Stimulated activated CD4-positive, alpha-beta T cell treated with anti-CD3 and anti-CD28 coated beads, Interleukin-2, amount 100 ng/mL, for 48 hours (primary cell): ENCODE measurements at places on chromosomes 1 and 21.

DNA sequence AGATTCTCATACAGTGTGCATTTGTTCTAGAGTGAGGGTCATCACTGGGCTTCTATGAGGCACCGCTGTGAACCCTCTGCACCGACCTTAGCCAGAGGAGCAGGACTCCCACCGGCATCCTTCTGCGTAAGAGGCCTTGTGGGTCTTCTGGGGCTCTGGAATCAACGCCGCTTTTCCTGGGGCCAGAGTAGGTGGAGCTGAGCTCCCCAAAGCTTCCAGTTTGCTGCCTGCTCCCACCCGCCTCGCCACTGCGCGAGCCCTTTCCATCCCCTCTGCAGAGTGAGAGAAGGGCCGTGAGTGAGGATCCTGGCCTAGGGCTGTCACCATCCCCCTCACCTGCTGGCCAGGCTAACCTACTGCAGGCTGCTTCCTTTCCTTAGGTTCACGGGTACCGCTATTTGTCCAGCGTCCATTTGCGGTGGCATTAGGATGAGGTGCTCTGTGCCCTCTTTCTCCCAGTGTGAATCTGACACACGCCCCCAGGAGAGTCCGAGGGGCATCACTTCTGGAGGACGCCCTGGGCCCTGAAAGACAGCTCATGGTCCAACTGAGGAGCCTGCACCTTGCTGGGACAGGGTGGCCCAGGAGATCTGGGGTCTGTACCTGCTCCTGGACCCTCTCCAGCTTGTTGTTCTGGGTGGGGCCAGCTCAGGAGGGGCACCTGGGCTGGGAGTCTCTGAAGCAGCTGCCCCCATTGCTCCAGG lies 36.2 kb downstream of the UMODL1 start:
- DNase-seq: no peak

DNA sequence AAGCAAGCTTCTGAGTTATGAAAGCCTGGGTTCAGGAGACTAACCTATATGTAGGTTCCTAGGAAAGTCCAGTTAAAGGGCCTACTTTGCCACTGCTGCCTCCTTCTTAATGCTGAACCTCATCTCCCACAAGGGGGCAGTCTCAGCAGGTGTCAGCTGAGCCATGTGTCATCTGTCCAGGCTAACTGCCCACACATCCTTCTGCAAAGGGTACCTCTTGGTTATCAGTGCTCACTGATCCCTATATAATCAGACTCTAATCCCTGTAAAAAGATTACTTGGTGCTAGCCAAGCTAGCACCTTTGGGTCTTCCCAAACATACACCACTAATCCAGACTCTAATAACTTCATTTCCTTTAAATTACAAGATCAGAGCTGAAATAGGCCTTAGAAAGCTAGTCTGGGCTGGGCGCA lies 9.0 kb downstream of the PRDX1 start:
- DNase-seq: peak; percentile 60

GRCh38 chr1:149977345-149977744 lies 33.2 kb downstream of the OTUD7B start:
- no peak for DNase-seq

GRCh38 chr1:27526569-27527222 lies 36.7 kb upstream of the WASF2 start:
- no peak for DNase-seq

DNA sequence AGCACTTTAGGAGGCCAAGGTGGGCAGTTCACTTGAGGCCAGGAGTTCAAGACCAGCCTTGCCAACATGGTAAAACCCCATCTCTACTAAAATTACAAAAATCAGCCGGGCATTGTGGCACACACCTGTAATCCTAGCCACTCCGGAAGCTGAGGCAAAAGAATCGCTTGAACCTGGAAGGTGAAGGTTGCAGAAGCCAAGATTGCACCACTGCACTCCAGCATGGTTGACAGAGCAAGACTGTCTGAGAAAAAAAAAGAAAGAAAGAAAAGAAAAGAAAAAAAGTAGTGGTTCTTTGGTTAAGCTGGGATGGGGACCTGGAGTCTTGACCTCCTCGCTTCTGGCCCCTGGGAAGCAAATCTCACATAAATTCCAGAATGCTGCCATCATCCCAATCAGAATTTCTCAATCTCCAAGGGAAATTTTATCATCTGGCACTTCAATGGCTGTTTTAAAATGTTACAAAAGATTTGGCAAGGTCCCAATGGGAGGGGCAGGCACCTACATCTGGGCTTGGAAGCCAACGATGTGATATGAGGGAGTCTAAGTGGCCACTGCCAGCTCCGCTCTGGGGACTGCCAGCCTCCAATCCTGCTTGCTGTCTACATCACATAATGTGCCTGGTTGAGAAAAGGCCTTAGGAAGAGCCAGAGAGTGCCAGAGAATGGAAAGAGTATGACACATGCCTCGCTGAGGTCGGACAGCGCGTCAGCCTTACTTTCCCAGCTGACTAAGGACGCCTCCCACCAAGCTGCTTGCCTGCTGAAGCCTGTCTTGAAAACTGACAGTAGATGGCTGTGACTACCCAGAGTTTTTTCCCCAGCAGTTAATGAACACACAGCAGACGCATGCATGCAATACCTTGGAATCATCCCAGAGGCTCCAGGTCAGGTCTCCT lies 42.1 kb upstream of the SRP9 start:
- DNase-seq: no peak

- DNase-seq: no peak
Observed at GRCh38 chr1:34166625-34167361, 1.8 kb upstream of the CSMD2 start.
